Mucosa of descending colon (tissue), 3 donors: ENCODE measurements at places on chromosomes 16 and 17. TPM values are rescaled to one million over a fixed set of nuclear protein-coding genes. Genes with fewer than 3 reads are reported as not detected.

The SRCIN1 gene
- 2.5 TPM for total RNA-seq

The CCDC137 gene
- total RNA-seq: 15.5 TPM

The CRISPLD2 gene
- 38.7 TPM for total RNA-seq

The ENO3 gene
- 10.1 TPM for total RNA-seq

The SAMD14 gene
- total RNA-seq: 0.52 TPM

The CA7 gene
- total RNA-seq: 59.3 TPM

The CLEC10A gene
- 15.1 TPM for total RNA-seq

The COL1A1 gene
- 53.0 TPM for total RNA-seq

The DOC2B gene
- 3.2 TPM for total RNA-seq

The CNGB1 gene
- 0.55 TPM for total RNA-seq

The HSD11B2 gene
- total RNA-seq: 322 TPM

The CD300LB gene
- not detected for total RNA-seq

The C16orf96 gene
- not detected for total RNA-seq

The PLLP gene
- 8.6 TPM for total RNA-seq

The AKAP10 gene
- 29.9 TPM for total RNA-seq

The GPR139 gene
- total RNA-seq: not detected

The TBC1D3E gene
- total RNA-seq: not detected

The TCAP gene
- total RNA-seq: 1.5 TPM

The MPO gene
- total RNA-seq: not detected

The VASN gene
- 0.93 TPM for total RNA-seq

The GALK1 gene
- 18.2 TPM for total RNA-seq

The SPHK1 gene
- total RNA-seq: 3.3 TPM

The LCMT1 gene
- 41.7 TPM for total RNA-seq

The ANKS3 gene
- total RNA-seq: 32.3 TPM

The RASL10B gene
- total RNA-seq: 4.6 TPM

The TTYH2 gene
- total RNA-seq: 9.1 TPM

The AOC2 gene
- total RNA-seq: 0.92 TPM

The C16orf54 gene
- 1.7 TPM for total RNA-seq

The KRT39 gene
- not detected for total RNA-seq

The ABCA10 gene
- 14.2 TPM for total RNA-seq

The GOSR2 gene
- total RNA-seq: 55.0 TPM

The PIK3R6 gene
- total RNA-seq: 1.7 TPM

The HOXB6 gene
- total RNA-seq: 41.3 TPM

The GNAO1 gene
- 113 TPM for total RNA-seq

The MYH2 gene
- total RNA-seq: 1.0 TPM

The UMOD gene
- total RNA-seq: not detected

The LPO gene
- total RNA-seq: not detected

The ZG16 gene
- total RNA-seq: 671 TPM

The TMEM220 gene
- total RNA-seq: 14.9 TPM

The C16orf92 gene
- not detected for total RNA-seq

The ACSM5 gene
- total RNA-seq: 0.67 TPM
